Left renal cortex interstitium (tissue), 4 donors: ENCODE measurements at places on chromosomes 4 and X. TPM values are rescaled to one million over a fixed set of nuclear protein-coding genes. Genes with fewer than 3 reads are reported as not detected.

GRCh38 chr4:79223993-79224776 lies 101.7 kb downstream of the NAA11 start:
- DNase-seq, result no peak

DNA sequence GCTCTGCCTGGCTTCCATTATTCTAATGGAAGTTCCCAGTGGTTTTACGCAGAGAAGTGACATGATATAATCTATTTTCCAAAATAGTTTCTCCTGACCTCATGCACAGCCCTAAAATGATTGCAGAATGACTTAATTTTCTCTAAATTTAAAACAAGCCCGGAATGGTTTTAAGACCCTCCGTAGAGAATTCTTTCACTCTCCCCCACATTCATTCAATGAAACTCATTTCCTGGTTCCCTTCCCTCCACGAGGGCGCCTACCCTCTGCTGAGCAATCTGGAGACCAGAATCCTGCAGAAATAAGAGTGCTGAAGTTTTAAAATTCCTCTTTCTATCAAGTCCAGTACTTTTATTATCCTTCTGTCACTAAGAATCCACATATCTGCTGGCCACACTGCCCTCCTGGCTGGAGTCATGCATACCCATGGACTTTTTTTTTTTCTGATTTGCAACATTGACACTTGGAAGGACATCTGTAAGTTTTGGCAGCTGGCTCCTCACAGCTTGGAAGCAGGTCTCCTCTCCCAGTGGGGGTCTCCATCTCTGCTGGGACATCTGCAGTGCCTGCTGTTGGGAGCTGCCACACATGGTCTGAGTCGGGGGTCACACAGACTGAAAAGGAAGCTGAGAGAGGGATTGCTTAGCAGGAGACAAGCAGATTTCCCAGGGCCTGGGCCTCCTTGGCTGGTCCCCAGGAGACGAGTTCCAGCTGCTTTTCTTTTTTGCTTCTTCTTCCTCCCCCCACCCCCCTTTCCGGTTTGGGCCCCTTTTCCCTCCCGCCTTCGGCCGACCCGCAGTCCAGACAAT lies 86.1 kb downstream of the SOWAHB start:
- no peak for DNase-seq

DNA sequence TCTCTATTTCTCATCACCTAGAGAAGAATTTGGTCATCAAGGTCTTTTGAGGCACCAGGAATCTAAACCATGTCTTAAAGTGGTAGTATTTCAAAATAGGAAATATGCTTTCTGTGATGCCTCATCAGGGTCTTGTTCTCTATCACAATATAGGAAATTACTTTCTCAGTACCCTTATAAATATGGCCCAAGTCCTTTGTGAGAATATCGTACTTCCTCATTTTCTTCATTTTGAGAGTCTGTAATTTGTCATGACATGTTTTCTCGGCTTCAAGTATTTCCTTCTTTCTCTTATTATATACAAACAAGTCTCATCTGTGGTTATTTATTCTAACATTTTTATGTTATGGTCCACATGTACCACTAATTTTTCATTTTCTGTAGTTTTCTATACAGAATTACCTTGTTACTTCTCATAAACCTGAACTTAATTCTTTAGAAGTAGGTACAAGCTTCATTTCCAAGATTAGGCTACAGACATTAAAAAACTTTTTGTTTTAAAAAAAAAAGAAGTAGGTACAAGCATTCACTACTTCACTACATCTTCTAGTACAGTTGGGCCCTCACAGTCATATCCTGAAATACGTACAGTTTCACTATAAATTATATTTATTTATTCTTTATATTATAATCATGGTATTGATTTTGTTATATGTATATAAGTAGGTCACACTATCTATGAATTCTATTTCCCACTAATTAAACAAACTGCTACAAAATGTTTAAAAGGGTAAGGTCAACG lies 54.4 kb downstream of the KLHL13 start:
- DNase-seq, result no peak

GRCh38 chrX:154308108-154308946 lies 12.7 kb downstream of the TKTL1 start:
- no peak for DNase-seq

GRCh38 chrX:75547783-75548182 lies 24.9 kb upstream of the ZDHHC15 start:
- no peak for DNase-seq

The RPS6KA3 gene
- 32.6 TPM for polyA plus RNA-seq

GRCh38 chr4:140240237-140240636 lies 86.3 kb upstream of the MAML3 start:
- no peak for DNase-seq

The RAB33A gene
- polyA plus RNA-seq, result 0.68 TPM

DNA sequence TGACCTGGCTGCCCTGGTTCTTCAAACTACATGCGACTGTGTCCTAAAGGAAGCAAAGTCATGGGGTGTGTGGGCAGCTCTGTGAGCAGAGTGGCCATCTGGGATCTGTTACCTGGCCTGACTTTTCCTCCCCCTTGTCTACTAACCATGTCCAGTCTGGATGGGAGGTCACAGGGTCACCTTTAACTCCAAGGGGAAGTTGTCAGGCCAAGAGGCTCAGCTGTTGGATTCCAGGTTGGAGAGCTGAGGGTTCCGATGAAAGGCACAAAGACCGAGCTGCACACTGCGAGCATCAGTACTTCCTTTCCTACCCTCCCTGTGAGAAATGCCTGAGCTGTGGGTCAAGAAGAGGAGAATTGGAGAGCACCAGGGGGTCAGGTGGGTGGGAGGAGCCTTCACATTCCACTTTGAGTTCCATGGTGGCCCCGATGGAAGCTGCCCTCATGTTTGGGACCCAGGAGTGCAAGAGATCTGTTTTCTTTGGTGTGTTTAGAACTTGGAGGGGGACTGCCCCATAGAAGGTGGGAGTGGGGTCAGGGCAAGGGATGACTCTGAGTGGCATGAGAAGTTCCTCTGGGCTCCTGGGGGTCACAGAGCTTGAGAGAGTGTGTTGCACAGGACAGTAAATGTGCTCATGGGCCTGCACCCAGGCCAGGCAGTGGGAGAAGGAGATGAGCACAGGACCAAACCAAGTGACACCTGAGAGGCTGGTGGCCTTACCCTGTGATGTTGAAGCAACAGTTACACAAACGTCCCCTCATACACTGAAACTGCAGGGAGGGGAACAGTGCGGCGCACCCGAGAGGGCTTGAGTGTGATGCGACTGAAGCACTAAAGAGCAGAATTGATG lies 36.2 kb downstream of the RGS12 start:
- DNase-seq, result no peak

GRCh38 chrX:64204252-64204651 lies 1.3 kb downstream of the AMER1 start:
- DNase-seq, result no peak

The SORBS2 gene
- 68.6 TPM for polyA plus RNA-seq

DNA sequence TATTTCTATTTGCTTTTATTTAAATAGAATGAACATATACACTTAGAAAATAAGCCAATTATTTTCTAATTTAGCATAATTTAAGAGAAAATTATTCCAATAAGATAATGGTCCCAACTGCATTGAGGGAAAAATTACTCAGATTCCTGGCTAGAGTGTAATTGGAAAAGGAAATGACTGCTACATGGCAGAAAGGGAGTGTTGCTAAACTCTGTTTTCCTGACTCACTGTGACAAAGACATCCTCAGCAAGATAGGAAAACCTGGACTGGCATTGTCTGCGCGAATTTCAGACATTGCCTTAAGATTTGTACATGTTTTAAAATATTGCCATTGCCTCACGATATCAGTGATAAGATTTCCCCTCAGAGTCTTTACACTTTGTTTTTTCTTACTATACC lies 8.2 kb downstream of the TNIP3 start:
- DNase-seq, result no peak

DNA sequence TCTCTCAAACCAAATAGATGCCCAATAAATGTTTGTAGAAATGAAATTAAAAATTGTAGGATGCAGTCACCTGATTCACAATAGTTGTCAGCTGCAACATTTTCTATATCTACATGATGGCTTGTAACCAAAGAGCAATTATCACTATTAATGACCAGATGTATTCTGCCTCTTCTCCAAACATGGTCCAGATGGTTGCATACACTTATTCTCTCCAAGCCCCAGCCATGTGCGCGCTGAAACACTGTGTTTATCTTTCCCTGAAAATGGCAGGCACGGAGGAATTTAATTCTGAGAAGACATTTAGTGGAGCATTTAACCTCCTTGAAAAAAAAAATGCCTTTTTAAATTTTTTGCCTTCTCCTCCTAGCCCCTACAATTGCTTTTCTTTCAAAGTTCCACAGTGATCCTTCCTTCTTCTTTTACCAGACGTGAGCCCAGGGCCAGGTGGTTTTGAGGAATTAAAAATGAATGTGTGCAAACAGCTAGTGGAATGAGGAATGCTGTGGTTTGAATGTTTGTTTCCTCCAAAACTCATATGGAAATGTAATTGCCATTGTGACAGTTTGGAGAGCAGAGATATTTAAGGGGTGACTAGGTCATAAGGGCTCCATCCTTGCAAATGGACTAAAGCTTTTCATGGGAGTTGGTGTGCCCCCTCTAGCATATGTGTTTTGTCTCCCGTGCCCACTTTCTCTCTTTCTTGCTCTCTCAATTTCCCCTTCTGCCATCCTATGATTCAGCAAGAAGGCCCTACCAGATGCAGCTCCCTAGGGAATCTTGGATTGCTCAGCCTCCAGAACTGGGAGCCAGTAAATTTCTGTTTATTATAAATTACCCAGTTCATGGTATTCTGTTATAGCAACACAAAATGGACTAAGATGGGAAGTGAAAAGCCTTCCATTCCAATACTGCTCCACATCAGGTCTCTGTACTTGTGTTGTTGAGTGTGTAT lies 136.0 kb downstream of the GABRB1 start:
- DNase-seq, result no peak

The ZCCHC18 gene
- polyA plus RNA-seq, result 6.3 TPM

- DNase-seq, result no peak
These were observed 181.2 kb downstream of the AFAP1 start for GRCh38 chr4:7758476-7758875.

GRCh38 chr4:175280153-175280552 lies 362.0 kb downstream of the ADAM29 start:
- DNase-seq, result no peak

DNA sequence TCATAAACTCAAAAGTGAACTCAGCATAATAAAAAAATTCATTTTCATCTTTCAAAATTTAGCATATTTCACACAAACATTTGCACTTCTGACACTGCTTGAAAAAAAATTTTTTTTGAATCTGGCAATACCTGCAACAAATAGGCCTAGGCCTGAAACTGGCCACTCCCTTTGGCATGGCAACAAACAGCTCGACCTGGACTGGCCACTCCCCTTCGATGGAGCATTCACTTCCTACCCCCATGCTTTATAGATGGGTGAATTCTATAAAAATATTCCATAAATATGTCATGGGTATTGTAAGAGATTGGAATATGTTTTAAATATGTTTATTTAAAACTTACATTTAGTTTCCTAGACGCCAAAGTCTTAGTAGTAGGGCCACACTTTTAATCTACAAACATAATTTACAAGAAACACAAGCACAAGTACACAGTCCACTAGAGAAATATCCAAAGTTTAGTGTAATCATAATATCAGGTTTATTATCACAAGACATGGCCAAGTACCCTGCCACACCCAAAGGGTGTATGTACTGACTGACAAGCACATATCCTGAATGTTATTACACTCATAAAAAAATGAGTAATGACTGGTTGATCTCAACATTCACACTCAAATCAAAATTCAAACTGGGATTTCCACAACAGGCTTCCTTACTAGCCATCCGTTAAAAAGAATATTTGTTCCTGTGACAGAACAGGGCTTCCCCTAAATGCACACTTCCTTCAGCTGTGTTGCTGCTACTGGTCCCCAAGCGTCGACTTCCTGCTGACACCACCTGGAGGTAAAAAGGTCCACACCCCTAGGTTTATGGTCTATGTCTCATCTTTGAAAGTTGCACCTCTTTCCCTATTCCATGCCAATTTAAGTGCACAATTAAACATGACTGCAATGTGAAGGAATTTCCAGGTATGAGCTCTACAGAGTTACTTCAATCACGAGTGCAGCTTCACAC lies 271.5 kb downstream of the NR3C2 start:
- DNase-seq, result no peak

The GCNA gene
- polyA plus RNA-seq, result 3.4 TPM

GRCh38 chr4:107757864-107758476 lies 37.9 kb upstream of the PAPSS1 start:
- no peak for DNase-seq

GRCh38 chrX:109186939-109187338 lies 294.9 kb downstream of the GUCY2F start:
- no peak for DNase-seq

GRCh38 chr4:15658136-15658770 lies 3.1 kb upstream of the FBXL5 start:
- DNase-seq, result no peak

DNA sequence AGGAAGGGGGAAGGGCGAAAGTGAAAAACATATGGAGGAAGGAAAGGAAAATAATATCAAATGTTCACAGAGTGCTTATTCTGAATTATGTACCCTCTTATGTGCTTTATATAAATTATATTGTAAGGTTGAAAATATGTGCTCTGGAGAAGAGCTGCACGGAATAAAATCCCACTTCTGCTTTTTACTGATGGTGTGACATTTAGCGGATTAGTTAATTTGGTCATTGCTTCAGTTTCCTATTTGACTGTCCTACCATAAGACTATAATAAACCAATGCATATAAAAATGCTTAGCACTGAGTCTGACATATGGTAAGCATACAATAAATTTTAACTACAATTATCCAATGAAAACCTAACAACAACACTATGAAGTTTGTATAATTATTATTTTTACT lies 86.2 kb downstream of the NPFFR2 start:
- no peak for DNase-seq

DNA sequence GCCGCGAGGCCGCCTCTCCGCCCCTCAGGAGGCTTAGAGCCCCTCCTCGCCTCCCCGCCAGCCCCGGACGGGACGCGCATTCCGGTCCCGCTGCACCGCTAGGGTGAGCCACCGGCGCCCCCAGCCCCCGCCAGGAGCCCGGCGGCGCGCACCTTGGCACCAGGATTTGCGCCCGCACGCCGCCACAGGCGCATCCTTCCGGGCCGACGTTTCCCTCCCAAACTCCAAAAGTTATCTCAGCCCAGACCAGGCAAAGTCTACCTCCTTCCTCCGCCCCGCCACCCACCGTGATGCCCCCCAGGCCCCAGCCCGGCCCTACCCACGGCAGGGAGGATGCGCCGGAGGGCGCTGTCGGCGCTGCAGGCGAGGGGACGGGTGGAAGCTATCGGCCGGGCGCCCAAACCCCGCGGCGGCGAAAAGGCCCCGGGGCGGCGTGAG lies 538 bp downstream of the SCML2 start:
- peak; percentile 4 for DNase-seq

- no peak for DNase-seq
These were observed 84.9 kb downstream of the SPCS3 start for GRCh38 chr4:176404621-176405020.

DNA sequence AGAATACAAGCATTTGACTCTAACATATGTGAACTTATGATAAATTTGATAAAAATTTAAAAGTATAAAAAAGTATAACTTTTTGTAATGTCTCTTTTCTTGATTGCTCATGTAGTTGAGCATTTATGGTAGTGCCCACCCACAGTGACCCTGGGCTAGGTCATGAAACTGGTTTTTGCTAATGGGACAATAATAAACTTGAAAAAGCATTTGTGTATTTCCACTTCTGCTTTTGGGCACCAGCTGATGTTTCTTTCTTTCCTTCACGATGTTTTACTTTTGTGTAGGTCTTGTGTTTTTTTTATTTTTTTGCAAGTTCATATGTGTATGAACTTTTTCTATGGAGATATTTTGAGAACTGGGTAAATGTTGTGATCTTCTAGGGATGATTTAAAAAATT lies 313.1 kb downstream of the CBLL2 start:
- no peak for DNase-seq

GRCh38 chrX:144006811-144007210 lies 122.9 kb downstream of the UBE2NL start:
- DNase-seq, result no peak

The FAM184B gene
- polyA plus RNA-seq, result 0.48 TPM

The PASD1 gene
- not detected for polyA plus RNA-seq
